ENCODE measurements at places on chromosomes 7 and 10.

- DNase-seq = no peak
These were observed 25.0 kb downstream of the C10orf105 start for GRCh38 chr10:71694567-71694968.

GRCh38 chr7:127943541-127944521 lies 87.4 kb downstream of the LRRC4 start:
- DNase-seq = no peak

GRCh38 chr10:70969188-70969587 lies 80.8 kb upstream of the PCBD1 start:
- no peak for DNase-seq

GRCh38 chr7:1235501-1236131 lies 2.9 kb downstream of the UNCX start:
- no peak for DNase-seq

- no peak for DNase-seq
These were observed 46.8 kb downstream of the SHH start for GRCh38 chr7:155765458-155765857.

- DNase-seq = no peak
These were observed 201.1 kb upstream of the CCDC6 start for GRCh38 chr10:60107308-60107976.

DNA sequence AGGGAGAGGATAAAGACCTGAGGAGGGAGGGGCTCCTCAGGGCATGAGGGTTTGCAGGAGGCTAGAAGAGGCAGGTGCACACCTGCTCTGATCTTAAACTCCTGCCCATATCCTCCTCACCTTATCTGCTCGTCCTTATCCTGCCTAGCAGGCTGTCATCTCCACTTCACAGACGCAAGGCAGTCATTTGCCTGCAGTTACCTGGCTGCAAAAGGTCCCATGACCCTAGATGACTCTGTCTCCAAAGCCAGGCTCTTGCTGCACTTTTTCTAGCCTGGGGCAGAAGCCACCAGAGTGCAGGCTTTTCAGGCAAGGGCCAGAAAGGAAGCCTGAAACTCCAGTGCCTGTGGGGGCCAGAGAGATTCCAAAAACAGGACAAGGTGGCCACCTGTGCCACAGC lies 1.7 kb upstream of the ZNF853 start:
- DNase-seq = no peak

GRCh38 chr10:99777918-99778714 lies 4.3 kb upstream of the ABCC2 start:
- no peak for DNase-seq

DNA sequence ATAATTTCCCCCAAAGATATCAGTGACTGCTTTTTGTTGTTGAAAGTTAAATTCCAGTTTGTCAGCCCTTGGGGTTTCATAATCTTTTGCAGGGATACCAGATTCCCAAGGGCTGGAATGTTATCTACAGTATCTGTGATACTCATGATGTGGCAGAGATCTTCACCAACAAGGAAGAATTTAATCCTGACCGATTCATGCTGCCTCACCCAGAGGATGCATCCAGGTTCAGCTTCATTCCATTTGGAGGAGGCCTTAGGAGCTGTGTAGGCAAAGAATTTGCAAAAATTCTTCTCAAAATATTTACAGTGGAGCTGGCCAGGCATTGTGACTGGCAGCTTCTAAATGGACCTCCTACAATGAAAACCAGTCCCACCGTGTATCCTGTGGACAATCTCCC lies 3.2 kb downstream of the CYP26A1 start:
- DNase-seq = no peak

- no peak for DNase-seq
These were observed 10.7 kb downstream of the A1CF start for GRCh38 chr10:50874723-50875122.

DNA sequence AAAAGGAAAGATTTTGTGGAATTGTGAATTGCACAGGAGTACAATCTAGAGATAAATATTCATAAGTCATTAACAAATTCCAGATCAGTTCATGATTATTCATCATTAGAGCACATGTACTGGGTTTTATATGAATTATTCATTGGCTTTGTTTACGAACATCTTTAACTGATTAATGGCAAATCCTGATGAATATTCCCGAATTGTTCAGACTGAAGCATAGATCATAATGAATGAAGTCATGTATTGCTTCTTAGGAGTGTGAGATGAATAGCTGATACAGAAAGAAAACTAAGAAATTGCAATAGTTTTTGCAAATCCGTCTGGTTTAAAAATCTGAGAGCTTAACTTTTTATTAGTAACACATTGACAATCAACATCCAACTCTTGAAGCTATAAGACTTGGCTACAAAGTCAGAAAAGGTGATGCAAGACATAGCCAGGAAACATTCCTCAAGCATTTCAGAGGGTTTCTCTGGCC lies 183.6 kb upstream of the DGKB start:
- no peak for DNase-seq

- DNase-seq = no peak
These were observed 9.5 kb downstream of the RNF32 start for GRCh38 chr7:156650042-156650441.

DNA sequence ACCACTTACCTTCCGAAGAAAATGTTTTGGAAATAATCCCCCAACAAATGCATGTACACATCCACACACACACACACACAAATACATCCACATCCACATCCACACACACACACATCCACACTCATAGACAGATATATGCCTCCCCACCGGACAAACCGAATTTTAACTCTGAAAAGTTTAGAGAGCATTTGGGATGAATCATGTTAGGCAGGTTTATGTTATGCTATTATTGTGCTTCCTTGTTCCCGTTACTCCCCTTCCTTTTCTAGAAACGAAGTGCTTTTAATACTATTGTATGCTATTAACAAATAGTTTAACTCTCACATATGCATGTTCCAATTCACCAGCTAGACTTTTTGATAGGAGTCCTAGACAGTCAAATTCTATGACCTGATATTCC lies 91.5 kb downstream of the FAS start:
- DNase-seq = no peak

GRCh38 chr10:80104066-80104926 lies 25.8 kb downstream of the TMEM254 start:
- DNase-seq = no peak

- no peak for DNase-seq
These were observed 7.5 kb downstream of the SAR1A start for GRCh38 chr10:70162892-70163201.

DNA sequence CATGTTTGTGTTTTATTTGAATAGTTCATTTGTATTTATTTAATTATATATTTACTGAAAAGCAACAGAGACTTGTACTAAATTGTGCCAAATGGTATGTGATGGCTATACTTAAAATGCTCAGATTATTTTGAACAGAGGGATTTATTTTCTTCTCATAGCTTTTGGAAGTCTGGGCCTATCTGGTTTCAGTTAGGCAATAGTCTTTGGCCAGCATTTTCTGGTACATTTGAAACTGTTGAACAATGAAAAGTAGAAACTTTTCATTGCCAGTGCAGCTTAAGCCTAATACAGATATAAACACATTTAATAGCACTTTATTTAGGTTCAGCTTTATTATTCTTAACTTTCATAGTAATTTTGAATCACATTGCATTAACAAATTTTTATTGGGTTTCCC lies 188.0 kb downstream of the TAX1BP1 start:
- DNase-seq = no peak

DNA sequence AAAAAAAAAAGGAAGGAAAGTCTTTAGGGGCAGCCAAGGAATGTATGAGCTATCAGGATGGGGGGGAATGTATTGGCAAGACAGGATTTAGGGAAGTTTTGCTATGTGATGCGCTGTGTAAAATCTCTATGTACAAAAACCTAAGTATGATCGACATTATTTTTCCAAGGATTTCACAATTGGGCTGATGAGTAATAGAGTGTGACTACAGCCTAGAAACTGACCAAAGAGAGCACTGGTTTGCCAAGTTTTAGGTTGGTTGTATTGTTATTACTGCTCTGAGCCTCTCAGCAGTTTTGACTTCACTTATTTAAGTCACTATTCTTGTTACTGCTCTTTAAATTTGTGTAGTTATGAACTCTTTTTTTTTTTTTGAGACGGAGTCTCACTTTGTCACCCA lies 107.3 kb downstream of the NRCAM start:
- DNase-seq = no peak

- no peak for DNase-seq
These were observed 91.5 kb downstream of the TCERG1L start for GRCh38 chr10:131219955-131220489.

DNA sequence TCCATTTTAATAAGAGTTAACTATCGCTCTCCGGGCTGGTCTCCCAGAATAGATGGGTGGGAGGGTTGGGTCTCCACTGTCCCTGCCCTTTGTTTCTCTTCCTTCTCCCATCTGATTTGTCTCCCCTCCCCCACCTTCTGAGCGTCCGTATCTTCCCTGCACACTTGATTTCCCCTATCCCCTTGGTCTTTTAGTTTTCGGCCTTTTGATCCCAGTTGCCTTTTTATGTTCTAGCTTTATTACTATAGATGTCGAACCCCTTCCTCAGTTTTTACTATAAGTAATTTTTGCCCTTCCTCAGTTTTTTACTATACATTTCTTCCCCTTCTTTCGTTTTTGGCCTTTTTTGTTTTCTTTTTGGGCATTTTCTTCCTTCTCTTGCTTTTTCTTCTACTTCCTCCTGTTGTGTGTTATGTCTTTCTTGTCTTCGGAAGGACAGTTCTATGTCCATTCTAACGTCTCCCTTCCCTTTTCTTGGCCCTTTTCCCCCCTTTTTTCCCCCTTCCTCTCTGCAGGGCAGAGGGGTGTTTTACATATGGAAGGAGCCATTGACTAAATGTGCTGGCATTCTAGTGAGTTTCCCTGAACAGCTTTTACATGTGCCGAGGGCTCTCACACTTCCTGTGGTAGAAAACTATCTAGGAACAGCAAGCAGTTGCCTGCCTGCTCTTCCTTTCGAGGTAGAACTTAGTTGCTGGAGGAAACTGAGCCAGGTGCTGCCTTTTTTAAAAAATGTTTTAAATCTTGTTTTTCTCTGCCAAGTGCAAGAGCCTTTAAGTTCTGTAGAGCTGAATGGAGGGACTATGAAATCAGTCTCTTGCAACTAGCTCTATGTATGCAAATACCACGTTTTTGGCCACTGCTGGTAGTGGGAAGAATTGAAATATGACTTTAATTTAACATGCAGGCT lies 2.8 kb downstream of the TET1 start:
- no peak for DNase-seq

DNA sequence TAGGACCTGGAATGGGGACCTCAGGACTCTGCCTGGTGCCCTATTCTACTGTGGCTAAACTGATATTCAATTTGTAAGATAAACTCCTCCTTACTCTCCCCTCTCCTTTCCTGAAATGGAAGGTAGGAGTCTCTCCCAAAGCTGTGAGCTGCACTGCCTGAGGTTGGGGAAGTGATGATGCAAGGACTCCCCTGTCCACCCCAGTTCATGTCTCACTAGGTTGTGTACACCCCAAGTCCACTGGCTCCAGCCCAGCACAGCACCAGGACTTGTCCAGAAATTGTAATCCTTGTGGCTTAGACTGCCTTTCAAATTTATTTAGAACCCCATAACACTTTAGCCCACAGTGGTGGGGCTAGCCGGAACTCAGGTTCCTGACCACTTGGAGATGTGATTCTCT lies 247.2 kb upstream of the CTBP2 start:
- DNase-seq = no peak

- DNase-seq = no peak
These were observed 334.9 kb upstream of the KMT2E start for GRCh38 chr7:104679085-104679484.
